ENCODE measurements at places on chromosomes 2 and 18.

DNA sequence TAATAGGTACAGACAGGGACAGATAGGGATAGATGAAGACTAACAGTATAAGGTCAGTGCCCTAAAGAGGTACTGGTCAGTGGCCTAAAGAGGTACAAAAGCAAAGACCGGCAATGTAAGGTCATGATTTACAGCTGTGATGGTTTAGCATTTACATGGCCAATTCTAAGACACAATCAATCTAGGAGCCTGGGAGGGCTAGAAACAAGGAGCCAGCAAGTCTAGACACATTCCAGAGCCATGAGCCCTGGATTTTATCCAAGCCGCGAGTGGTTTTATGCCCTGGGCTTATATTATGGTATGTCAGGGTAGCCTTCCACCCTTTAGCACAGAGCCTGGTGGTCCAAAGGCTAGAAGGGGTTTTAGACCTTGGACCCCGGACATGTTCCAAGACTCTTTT is 124.2 kb downstream of the CBLN2 start:
- DNase-seq: no peak

DNA sequence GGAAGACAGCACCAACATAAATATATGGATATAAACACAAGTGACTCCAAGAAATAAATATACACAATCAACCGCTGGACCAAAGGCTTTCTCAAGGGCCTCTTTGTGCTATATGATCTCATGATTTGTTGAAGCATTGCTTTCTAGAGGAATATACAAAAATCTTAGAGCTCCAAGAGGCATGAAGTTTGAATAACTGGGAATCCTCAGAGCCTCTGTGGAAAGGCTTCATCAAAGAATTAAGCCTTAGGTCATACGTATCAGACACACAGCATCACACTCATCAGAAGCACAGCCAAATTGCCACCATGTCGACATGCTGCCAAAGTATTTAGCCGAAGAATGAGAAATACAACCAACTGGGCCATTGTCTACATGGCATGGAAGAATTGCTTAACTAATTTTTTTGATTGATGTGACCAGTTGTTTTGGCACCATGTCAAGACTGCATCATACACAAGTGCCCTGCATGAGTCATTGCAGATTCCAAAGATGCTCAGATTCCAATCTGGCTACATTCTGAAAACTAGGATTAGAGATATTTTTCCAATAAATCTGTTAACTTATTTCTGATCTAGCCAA is 860.6 kb upstream of the ZEB2 start:
- DNase-seq: no peak

DNA sequence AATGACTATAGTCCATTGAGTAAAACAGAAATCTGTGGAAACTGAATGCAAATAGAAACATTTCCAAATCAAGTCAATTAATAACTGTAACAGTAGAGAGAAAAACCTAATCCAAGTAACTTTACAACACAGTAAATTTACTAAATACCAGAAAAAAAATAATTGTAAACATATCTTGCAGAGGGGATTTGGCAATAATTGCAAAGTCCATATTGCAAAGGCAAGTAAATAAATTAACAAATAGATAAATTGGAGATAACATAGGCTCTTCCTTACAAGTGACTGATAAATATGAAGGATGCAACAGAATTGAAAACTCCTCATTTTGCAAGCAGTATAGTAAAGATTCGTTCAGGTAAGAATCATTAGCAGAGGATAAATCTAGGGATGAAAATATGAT is 65.0 kb downstream of the SMC6 start:
- no peak for DNase-seq

DNA sequence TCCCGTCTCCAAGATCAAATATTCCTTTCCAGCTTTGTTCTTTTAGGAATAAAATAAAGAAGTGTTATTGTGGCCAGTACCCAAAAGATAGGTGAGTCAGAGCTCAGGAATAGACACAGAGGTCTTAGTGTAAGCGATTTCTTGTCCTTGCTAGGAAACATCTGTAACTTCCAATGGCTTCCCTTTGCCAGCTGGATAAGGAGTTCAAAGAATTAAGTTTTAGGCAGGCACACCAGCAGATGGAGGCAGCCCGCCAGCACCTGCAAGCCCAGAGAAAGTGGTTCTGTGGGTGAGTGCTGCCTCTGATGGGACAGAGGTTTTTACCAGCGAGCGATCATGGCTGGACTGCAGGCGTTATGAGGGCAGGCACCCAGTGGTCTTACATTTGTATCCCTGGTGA is 125.4 kb downstream of the MGAT5 start:
- DNase-seq: no peak

DNA sequence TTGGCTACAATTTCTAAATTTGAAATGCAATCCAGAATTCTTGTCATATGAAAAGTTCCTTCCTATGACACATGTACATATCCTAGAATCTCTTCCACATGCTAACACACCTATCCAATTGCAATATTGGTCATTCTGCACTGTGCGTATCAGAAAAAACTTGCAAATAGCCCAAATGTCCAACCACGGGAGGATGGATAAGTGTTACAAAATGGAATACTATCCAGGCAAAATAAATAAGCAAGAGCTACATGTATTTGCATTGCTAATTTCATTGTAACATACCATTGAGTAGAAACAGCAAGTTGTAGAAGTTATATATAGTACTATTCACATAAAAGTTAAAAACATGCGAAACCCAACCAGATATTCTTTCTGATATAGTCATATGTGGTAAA is 15.6 kb upstream of the RHOB start:
- DNase-seq: no peak

DNA sequence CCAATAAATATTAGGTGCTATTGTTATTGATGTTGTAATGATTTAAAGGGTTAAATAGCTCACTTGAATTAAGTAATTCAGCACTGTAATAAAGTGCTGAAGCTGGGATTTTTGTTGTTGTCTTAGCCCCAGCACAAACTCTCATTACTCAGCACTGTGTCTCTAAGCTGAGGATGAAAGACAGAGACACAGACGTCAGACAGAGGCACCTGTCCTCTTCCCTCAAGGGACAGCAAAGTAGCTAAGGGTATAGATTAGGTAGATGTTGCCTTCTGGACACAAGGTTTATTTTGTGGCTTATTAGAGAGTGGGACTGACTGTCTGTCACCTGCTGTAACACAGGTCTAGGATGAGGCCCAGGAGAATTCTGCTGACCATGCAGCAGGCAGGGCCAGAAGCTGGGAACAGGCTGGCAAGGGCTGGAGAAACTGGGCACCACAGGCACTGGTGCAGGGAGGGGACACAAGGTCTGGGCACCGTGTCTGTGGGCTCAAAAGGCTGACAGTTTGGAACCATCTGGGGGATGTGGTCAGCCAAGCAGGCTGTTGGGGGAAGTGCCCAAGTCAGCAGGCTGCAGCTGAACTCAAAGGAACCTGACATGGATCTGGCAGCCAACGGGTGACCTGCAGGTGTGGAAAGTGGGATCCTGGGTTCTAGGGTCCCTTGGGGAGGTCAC is 20.0 kb upstream of the PTPN4 start:
- no peak for DNase-seq

DNA sequence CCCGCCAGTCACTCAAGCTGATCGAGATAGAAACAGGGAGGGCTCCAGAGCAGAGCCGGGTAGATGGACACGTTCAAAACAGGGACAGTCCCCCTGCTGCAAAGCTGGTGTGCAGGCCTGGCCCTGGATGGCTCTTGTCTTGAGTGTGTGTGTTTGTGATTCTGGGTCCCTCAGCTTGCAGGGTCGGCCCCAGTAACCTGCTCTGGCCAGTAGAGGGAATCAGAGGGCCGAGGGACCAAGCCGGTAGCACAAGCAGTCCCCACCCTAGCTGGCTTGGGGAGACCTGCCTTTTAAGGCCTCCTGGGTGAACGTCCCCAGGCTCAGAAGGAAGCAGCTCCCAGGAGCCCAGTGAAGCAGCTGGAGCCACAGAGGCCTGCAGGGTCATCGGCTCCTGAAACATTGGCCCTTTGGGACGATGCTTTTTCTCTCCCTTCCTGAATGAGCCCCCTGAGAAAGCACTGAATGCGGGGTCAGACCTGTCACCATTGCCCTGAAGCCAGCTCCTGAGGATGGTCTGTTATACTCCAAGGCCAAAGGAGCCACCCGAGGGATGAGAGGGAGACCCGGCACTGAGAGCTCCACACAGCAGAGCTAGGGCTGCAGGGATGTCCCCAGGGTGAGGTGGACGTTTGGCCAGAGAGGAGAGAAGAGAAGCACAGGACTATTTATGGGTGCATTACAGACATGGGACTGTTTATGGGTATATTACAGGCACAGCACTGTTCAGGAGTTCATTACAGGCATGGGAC is 15.4 kb upstream of the MLPH start:
- DNase-seq: no peak

DNA sequence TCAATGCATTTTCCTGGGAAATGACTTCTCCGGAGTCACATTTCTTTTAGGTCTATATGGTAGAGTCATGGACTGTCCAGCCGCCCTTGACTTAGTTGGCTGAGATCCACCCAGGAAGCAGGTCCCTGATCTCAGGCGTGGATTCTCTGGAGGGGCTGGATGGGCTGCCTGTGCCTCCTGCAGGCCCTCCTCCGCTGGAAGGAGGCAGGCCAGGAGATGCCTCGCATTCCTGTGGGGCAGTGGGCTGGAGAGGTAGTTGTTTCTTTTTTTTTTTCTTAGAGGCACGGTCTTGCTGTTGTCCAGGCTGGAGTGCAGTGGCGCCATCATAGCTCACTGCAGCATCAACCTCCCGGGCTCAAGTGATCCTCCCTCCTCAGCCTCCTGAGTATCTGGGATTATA is 129.0 kb upstream of the MYCN start:
- no peak for DNase-seq

DNA sequence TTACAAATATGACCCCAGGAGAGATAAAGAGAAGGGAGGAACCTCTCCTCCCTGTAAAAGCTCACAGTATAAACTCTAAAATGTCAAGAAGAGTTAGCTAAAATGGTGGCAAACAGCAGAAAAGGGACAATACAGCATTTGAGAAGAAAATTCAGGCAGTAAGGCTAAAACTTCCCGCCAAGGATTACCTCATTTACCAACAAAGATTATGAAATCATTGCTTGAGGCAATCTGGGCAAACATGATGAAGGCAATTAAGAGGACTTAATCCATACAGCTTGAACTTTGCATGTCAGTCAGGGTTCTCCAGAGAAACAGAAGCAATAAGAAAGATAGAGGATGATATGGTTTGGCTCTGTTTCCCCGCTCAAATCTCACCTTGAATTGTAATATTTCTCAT is 81.4 kb downstream of the CMPK2 start:
- no peak for DNase-seq

DNA sequence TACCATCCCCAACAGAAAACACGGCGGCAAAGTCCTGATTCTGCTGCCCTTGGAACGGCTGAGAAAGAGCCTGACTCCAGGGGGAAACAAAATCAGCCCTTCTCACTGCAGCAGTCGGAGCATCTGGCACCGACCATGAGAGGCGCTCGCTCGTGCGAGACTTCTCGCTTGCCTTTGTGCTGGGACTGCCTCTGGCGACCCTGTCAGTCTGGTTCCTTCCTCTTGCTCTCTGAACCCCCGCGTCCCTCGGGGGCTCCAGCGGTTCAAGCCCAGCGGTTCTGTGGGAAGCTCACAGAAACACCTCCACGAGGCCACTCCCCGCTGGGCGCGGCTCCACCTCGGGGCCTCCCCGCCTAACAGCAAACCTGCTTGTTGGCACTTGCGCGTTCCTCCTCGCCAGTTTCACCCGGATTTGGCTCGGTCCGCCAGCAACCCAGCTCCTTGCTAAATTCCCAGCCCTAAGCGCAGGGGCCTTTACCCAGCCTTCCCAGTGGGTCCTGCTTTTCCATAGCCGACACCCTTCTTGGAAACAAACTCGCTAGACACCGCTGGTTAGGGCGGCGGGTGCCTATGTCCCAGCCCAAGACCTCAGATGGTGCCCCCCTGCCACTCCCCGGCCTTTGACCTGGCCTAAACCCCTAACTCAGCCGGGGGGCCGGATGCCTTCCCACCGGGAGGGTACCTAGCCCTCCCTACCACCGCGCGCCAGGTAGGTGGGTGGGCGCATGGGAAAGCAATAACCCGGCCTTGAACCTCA is 2.2 kb downstream of the RND3 start:
- no peak for DNase-seq

GRCh38 chr2:230412371-230412711 is 3.7 kb upstream of the SP100 start:
- no peak for DNase-seq

DNA sequence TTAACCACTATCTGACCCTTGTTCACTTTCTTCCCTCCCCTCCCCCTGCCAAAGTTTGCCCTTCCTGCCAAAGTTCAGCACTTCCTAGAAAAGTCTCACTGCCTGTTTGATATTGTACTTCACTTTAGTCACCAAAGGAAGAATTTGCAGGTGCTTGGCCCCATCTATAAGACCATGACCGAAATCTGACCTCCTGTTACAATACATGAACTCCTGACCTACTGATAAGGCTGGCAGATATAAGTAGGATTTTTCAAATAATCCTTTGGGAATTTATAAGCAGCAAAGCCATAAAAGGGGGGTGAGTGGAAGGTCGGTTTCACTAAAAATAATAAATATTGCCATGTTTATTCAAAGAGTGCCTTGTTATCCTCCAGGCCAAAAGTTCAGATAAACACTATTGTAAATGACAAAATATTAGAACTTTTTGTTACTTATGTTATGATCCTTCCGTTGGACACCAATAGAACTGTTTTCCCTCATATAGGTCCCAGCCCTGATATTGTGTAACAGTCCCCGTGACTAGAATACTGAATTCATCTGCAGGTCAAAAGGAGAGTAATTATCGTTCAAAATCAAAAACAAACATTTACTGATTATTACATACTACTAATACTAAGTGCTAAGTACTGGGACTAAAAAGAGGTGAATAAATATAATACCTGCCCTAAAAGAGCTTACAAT is 277.6 kb downstream of the EXOC6B start:
- DNase-seq: no peak

DNA sequence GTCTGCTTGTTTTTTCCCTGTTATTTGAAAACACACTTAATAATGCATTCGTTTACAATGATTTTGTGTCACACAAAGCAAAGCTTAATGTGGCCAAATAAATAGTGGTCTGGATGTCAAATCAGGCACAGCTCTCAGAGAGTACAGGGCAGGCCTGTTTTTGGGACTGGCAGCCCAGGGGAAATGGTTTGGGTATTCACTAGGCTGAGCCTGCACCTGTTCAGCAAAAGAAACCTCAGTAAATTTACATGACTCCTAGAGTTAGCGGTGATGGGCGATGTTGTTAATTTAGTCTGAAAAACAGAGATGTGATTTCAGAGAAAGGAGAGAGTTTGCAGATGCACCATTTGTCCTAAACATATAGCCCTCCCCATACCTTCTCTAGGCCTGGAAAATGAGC is 197.1 kb downstream of the ALK start:
- no peak for DNase-seq

GRCh38 chr2:102258386-102259074 is 52.8 kb upstream of the IL1RL1 start:
- DNase-seq: no peak

DNA sequence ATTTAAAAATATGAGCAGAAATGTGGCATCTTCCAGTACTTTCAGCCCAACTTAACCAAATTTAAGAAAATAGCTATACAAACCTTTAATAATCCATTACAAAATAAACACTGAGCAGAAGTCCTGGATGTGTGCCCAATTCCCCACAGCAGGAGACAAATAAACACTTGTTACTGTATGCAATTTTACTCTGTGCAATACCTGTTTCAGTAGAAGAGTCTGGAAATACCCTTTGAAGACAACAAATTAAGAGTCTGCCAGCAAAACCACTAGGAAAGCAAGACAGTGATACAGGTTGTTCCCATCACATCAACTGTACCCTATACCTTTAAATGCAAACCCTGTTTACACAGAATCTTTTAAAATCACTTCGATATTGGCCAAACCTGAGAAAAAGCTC is 41.4 kb upstream of the RNU4ATAC start:
- no peak for DNase-seq

- no peak for DNase-seq
Measured at GRCh38 chr18:45290364-45290763, 324.9 kb upstream of the SLC14A2 start.

GRCh38 chr2:241633561-241633960 is 3.4 kb downstream of the THAP4 start:
- DNase-seq: no peak

Measured in stimulated activated CD4-positive, alpha-beta T cell treated with anti-CD3 and anti-CD28 coated beads, Interleukin-2, amount 100 ng/mL, for 4 hours (primary cell).